COR-L47 (cell line): ENCODE measurements at places on chromosomes 13 and 19.
A peak's percentile ranks its signal among the peaks of the same experiment; 100 is the strongest.

DNA sequence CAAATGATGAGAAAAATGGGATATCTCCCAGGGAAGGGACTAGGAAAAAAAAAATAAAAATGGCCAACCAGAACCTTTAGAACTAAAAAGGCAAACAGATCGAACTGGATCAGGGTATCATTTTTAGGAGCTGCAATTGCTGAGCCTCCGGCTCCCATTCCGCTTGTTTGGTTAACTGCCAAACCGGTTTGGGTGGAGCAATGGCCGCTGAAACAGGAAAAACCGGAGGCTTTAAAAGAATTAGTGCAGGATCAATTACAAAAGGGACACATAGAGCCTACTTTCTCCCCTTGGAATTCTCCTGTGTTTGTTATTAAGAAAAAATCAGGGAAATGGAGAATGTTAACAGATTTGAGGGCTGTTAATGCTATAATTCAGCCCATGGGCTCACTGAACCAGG, 12.7 kb upstream of the ZNF443 start:
- DNase-seq, result no peak

- no peak for DNase-seq
Observed at GRCh38 chr13:64753233-64754000, 2476.7 kb downstream of the PCDH9 start.

- no peak for DNase-seq
Observed at GRCh38 chr19:41302624-41303351, 7.2 kb upstream of the CCDC97 start.

GRCh38 chr19:13765395-13766094, 1.2 kb downstream of the MRI1 start:
- DNase-seq, result no peak

DNA sequence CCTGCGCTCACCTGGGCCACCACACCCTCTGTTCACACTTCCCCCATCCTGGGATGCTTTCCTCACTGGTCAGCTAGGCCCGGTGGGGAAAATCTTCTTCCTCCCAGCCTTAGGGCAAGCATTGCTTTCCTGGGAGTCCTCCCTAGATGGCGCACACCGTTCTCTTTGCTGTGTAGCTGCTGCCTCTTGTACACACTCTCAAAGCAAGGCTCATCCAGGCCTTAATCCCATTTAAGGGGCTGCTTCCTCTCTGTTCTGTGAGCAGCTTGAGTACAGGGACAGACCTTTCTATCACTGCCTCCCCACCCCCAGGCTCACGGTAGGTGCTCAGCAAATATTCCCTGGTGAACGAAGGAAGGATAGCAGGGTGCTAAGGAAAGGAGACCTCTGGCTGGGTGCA, 11.1 kb downstream of the SLC7A10 start:
- DNase-seq, result peak; percentile 23

DNA sequence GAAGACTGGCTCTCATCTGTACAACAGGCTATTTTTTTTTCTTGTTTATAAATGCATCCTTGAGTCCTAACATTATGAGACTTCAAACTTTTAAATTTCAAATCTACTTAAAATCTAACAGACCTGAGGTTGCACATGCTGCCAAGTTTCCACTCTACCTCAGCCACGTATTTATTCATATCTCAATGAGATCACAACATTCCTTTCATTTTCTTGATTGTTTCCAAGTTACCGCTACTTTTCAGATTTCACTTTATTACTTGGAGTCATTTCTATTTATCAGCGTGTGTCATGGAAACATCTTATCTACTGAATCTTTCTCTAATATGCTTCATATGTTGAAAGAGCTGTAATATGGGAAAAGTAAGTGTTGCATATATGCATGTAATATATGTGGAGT, 1257.5 kb upstream of the ATXN8OS start:
- no peak for DNase-seq

DNA sequence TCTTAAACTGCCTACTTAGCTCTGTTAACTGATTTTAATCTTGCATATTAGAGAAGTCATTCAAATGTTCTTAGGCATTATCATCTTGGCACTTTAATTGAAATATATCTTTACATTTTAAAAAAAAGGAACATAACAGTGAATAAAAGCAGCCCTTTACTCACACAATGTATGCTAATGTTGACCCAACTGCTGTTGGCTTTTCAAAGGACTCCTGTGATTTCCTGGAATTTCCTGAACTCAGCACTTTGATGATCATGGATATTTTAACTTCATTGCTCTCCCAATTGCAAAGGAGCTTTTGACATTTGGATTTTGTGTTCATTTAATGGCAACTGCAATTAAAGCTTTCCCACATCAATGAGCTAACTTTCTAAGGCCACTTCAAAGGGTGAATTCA, 1230.3 kb downstream of the DIAPH3 start:
- DNase-seq, result no peak

DNA sequence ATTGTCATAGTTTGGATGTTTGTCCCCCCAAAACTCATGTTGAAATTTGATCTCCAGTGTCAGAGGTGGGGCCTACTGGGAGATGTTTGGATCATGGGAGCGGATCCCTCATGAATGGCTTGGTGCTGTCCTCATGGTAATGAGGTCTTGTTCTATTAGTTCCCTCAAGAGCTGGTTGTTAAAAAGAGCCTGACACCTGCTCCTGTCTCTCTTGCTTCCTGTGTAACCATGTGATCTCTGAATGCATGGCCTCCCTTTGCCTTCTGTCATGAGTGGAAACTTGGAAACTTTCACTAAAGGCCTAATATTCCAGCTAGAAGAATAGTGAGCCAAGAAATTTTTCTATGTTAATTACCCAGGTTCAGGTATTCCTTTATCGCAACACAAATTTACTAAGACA, 311.4 kb upstream of the ATXN8OS start:
- DNase-seq, result no peak

GRCh38 chr13:112150352-112150751, 83.4 kb downstream of the SOX1 start:
- DNase-seq, result no peak

DNA sequence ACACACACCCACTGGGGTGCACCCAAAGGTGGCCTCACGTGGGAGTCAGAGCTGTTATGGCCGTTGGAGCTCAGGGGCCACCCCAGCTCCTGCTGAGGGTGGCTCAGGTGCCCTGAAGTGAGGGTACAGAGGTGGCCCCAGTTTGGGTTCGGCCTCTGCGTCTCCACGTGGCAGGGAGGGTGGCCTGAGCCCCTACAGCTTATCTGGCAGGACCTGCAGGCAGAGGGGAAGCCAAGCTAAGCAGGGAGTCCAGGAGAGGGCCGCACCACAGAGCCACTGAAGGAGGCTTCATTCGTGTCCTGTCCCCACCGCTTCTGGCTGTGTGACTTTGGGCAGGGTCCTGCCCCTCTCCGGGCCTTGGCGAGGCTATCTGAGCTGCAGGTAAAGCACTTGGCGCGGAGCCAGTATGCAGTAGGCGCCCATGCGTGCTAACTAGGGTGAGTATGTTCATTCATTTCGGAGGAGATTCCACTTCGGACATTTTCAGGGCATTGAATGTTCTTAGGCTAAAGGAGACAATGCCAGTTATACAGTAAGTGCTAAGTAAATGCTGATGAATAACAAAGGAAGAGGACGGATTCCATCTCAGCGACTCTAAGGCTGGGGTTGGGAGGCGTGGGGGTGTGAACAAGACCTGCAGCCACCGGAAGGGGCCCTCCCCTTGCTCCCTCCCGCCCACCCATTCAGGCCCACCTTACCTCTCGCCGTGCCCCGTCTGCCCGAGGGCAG, 4.9 kb downstream of the REX1BD start:
- no peak for DNase-seq

DNA sequence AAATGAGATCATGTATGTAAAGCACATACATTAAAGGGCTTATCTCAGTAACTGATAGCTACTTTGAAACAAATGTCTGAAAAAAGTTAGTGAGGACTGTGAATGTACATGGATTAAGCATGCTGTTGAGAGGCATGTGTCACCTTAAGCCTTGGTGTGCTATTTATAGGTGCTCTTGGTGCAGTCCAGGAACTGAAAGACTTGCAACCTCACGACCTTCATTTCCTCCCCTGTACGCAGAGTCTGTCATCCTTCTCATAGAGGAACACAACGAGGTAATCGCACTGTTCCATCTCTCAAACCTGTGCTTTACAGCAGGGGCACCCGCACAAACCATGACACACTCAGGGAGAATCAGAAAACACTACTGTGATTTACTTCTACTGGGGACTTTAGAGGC, 65.6 kb downstream of the UFM1 start:
- DNase-seq, result no peak

- no peak for DNase-seq
Observed at GRCh38 chr19:55149078-55150003, at the start of gene TNNT1. Gene TNNT1, minus strand, starts transcription at chr19:55149206. Its CDS starts 2,049 bp downstream, at chr19:55147157.

DNA sequence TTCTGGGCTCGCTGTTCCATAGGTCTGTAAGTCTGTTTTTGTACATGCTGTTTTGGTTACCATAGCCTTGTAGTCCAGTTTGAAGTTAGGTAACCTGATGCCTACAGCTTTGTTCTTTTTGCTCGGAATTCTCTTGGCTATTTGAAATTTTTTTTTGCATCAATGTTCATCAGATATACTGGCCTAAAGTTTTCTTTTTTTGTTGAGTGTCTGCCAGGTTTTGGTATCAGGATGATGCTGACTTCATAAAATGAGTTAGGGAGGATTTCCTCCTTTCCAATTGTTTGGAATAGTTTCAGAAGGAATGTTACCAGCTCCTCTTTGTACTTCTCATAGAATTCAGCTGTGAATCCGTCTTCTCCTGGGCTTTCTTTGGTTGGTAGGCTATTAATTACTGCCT, 397.8 kb upstream of the HTR2A start:
- DNase-seq, result no peak

DNA sequence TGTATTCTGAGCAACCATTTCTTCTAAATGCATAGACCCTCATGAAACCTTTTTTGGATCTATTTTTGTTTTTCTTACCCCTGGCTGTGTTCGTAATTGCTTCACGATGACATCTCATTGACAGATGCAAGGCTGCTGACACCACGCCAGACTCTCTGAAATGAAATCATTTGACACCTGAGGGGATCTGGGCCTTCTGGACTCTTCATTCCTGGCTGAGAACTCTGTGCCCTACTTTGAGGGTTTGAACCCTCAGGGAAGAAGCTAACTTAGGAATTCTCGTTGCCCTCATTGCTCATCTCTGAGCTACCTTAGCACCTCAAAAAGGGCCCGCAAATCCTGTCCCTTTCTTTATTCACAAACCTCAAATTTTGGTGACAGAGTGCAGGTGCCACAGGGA, 40.5 kb upstream of the NBEA start:
- no peak for DNase-seq

GRCh38 chr13:50801087-50801931, 42.2 kb downstream of the DLEU7 start:
- DNase-seq, result peak; percentile 70

GRCh38 chr13:26155568-26155967, 66.5 kb downstream of the RNF6 start:
- DNase-seq, result no peak

DNA sequence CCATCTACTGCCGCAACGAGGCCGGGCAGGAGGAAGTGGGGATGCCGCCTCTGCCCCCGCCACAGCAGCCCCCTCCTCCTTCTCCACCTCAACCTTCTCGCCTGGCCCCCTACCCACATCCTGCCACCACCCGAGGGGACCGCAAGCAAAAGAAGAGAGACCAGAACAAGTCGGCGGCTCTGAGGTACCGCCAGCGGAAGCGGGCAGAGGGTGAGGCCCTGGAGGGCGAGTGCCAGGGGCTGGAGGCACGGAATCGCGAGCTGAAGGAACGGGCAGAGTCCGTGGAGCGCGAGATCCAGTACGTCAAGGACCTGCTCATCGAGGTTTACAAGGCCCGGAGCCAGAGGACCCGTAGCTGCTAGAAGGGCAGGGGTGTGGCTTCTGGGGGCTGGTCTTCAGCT, 3.4 kb upstream of the NUP62 start:
- no peak for DNase-seq

GRCh38 chr19:40205760-40206159, 12.4 kb downstream of the TTC9B start:
- DNase-seq, result no peak

DNA sequence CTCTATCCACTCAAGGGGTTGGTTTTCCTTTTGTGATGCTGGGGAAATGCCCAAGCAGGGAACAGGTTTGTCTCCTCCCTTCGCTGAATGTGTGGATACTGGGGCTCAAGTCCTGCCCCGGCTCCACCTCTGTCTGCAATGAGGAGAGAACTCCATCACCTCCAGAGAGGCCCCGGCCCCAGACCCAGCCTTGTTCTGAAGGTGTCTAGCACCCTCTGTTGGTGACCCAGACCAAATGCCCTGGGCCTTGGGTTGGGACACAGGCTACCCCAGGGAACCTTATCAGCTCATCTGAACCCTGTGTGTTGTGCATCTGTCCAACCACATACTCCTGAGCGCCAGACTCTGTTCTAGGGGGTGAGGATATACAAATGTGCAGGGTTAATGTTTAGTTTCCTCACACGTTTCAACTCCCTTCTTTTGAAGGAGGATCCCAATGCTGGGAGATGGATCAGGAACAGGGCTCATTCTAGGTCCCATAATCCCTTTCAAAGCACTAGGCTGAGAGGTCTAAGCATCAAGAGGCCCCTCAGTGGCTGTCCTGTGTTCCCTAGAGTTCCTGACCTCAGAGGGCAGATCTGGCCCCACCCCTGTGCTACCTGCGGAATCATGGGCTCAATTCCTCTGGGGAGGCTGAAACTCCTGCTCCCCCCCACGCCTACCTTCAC, 112.5 kb upstream of the SLC7A1 start:
- DNase-seq, result peak; percentile 53

DNA sequence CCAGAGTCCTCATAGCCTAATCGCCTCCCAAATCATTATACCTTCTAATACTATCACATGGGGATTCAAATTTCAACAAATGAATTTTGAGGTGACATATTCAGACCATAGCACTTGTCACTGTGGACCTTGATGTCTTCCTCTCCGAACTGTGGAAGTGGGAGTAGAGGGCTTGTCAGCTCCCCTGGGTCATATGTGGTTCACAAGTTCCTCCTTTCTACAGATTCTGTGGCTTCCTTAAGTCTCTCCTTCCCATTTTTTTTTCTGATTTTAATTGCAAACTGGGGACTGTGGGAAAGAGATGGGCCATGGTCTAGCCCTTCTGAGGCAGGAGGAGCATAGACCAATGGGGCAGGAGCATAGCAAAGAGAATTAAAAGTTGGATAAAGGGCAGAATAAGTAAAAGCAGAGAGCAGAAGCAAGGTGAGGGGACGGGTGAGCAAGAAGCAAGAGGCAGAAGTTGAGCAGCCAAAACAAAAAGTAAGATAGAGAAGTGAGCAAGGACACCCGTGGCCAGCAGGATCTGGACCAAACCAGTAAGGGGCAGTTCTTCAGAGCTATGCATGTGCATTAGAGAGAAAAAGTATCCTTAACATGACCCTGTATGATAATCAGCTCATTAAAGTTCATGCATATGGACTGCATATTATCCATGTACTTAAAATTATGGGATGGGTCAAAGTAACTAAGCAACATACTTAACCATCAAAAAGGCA, 2.6 kb upstream of the SIGLEC7 start:
- no peak for DNase-seq
